ENCODE measurements at places on chromosomes 6 and 20.
A peak's percentile ranks its signal among the peaks of the same experiment; 100 is the strongest.

GRCh38 chr20:10758446-10758845, 84.6 kb upstream of the JAG1 start:
- no peak overlapping the region for H3K27ac ChIP-seq
- no peaks in the 10 kb centered on the region for H3K36me3 ChIP-seq
- no peaks in the 10 kb centered on the region for H3K27me3 ChIP-seq
- peaks cover 23% of the 10 kb centered on the region for H3K4me1 ChIP-seq

DNA sequence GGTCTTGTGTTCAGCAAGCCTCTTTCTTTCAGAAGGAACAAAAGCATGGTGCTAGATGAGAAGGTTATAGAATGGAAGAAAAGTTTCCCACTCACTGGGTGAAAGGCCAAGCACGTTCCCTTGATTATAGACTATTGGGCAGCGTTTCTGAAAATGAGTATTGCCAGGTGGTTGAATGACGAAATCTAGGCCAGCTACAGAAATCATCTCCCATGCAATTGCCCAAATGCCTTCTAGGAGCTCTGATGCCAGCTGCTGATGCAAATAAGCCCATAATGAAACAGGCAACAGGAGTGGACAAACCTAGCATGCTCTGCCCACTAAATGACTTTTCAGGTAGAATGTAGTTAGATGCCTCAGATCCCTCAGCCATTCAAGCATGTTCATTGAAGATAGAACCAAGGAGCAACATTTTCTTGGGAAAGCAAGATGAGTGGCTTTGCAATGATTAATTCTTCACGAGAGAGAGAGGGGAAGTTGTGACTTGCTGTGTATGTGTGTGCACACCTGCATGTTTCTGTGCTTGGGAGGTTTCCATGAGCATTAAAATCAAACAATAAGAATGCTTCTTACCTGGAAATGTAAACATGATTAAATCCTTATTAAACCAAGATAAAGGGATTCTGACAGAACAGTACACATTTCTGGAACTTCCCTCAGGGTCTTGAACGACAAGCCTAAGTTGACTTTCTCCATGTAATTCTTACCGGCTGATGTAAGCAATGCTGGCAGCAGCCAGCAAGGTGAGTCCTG, 43.6 kb downstream of the ADTRP start:
- no peak overlapping the region for H3K27ac ChIP-seq
- H3K36me3 ChIP-seq = no peaks in the 10 kb centered on the region
- H3K27me3 ChIP-seq = no peaks in the 10 kb centered on the region
- no peak overlapping the region for H3K4me3 ChIP-seq

DNA sequence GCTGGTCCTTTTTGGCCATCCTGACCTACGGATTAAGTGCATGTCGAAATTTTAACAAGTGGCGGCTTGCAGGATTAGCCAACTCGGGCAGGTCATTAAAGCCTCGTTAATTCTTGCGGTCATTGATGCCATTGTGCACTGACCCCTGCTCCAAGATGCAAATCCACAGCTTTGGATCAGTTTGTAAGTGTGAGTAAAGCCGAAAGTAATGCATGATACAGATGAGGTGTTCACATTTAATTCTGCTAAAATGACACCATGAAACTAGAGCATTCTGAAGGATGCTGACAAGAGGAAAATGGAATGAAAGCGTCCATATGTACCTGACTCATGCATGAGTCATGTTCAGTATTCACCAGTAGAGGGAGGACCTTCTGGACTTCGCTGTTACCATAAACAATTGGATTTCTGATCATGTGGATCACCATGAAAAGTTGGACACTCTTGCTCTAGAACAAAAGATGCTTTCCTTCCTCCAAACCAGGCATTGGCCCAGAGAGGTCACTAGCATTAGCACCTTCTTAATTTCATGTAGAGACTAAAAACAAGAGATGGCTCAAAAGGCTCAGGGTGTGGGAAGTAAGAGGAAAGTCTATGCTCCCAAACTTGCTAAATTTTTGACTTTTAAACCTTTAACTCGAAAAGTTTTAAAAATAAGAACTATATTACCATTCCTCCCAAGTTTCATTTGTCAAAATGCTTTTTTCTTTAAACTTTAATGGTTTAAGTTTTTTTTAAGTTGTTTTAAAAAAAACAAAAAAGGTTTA, 48.0 kb downstream of the MUC22 start:
- no peak overlapping the region for H3K4me3 ChIP-seq
- peak overlapping the region; percentile 61 for H3K27ac ChIP-seq
- no peaks in the 10 kb centered on the region for H3K36me3 ChIP-seq
- peak; percentile 97 for DNase-seq
- H3K4me1 ChIP-seq = peaks cover 14% of the 10 kb centered on the region

GRCh38 chr6:37319156-37319555, 34.6 kb upstream of the RNF8 start:
- H3K36me3 ChIP-seq = peaks cover 39% of the 10 kb centered on the region
- no peak overlapping the region for H3K27ac ChIP-seq

DNA sequence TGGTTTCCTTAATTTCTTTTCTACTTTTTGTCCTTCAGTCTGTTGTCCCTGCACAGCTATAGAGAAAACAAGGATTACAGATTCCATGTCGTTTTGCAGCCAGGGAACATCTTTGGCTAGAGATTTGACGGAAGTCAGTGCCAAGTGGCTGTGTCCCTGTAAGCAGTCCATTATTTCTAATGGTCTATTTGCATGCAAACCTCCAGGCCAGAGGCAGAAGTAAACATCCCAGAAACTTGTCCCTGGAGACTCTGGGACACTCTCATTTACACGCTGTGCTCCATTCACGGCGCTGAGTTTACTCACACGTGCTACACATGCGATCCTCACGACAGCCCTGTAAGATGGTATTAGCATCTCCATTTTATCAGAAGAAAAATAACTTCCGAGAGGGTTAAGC, 355.5 kb downstream of the PRKN start:
- no peaks in the 10 kb centered on the region for H3K27me3 ChIP-seq
- H3K36me3 ChIP-seq = no peaks in the 10 kb centered on the region

GRCh38 chr20:18321976-18322950, 33.9 kb downstream of the ZNF133 start:
- no peak overlapping the region for H3K4me3 ChIP-seq
- DNase-seq = no peak
- no peaks in the 10 kb centered on the region for H3K27me3 ChIP-seq
- H3K36me3 ChIP-seq = peaks cover 3% of the 10 kb centered on the region
- H3K27ac ChIP-seq = no peak overlapping the region

DNA sequence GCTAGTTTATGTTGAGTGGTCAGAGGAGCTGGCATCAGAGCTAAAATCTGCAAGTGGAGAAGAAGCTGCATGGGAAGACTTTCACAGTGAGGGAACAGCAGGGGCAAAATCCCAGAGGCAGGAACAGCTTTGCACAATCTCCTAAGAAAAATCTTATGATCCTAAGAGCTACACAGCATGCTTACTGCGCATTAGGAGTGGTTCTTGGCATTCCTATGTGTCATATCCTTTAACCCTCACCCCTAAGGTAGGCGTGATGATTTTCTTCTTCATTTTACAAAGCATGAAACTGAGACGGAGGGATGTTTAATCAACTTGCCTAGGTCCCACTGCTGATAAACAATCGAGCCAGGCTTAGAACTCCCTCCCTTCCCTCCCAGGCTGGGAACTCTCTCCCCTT, 313.6 kb upstream of the SULF2 start:
- peaks cover 5% of the 10 kb centered on the region for H3K4me1 ChIP-seq
- DNase-seq = peak; percentile 45
- no peaks in the 10 kb centered on the region for H3K27me3 ChIP-seq
- H3K4me3 ChIP-seq = no peak overlapping the region

GRCh38 chr20:59230385-59230784, 66.8 kb downstream of the ZNF831 start:
- no peaks in the 10 kb centered on the region for H3K36me3 ChIP-seq
- H3K27me3 ChIP-seq = peaks cover 3% of the 10 kb centered on the region
- no peak overlapping the region for H3K27ac ChIP-seq
- DNase-seq = no peak
- no peak overlapping the region for H3K4me3 ChIP-seq

GRCh38 chr6:111832833-111833418, 40.3 kb downstream of the FYN start:
- H3K4me1 ChIP-seq = peaks cover 9% of the 10 kb centered on the region
- no peaks in the 10 kb centered on the region for H3K27me3 ChIP-seq
- no peak for DNase-seq
- H3K27ac ChIP-seq = no peak overlapping the region
- no peaks in the 10 kb centered on the region for H3K36me3 ChIP-seq

GRCh38 chr6:135972586-135972985, 121.1 kb downstream of the PDE7B start:
- H3K4me1 ChIP-seq = no peaks in the 10 kb centered on the region
- H3K27ac ChIP-seq = no peak overlapping the region
- no peak for DNase-seq
- no peaks in the 10 kb centered on the region for H3K27me3 ChIP-seq

- H3K4me3 ChIP-seq = no peak overlapping the region
- no peak for DNase-seq
- H3K27me3 ChIP-seq = no peaks in the 10 kb centered on the region
- no peaks in the 10 kb centered on the region for H3K36me3 ChIP-seq
- no peak overlapping the region for H3K27ac ChIP-seq
Observed at GRCh38 chr6:164150232-164150631, 735.7 kb downstream of the QKI start.

DNA sequence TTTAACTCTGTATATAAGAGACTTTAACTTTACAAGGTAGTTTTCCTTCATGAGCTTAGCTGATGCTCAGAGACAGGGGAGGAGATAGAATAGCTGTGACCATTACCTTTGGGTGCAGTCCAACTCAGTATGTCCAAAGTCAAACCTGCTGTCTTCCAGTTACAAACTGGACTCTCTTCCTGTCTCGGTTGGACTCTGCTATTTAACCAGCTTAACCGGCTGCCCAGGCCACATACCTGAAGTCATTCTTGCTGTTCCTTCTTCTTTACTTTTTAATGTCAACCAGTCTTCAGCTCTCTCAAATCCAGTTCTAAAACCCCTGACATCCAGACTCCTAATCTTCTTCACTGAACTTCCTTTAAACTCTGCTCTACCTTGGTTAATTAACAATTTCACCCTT, 138.3 kb upstream of the TSHZ2 start:
- H3K4me1 ChIP-seq = no peaks in the 10 kb centered on the region
- H3K27me3 ChIP-seq = no peaks in the 10 kb centered on the region
- no peak for DNase-seq
- no peak overlapping the region for H3K27ac ChIP-seq
- no peaks in the 10 kb centered on the region for H3K36me3 ChIP-seq

- H3K4me1 ChIP-seq = peaks cover 4% of the 10 kb centered on the region
- peaks cover 29% of the 10 kb centered on the region for H3K27me3 ChIP-seq
- H3K4me3 ChIP-seq = no peak overlapping the region
- H3K27ac ChIP-seq = no peak overlapping the region
Observed at GRCh38 chr6:150029749-150030148, 4.4 kb upstream of the RAET1L start.

GRCh38 chr20:45965169-45966002, 6.6 kb downstream of the ZNF335 start:
- no peaks in the 10 kb centered on the region for H3K27me3 ChIP-seq
- no peak overlapping the region for H3K4me3 ChIP-seq
- no peak overlapping the region for H3K27ac ChIP-seq
- peaks cover 26% of the 10 kb centered on the region for H3K4me1 ChIP-seq
- H3K36me3 ChIP-seq = peaks cover 61% of the 10 kb centered on the region
- no peak for DNase-seq

DNA sequence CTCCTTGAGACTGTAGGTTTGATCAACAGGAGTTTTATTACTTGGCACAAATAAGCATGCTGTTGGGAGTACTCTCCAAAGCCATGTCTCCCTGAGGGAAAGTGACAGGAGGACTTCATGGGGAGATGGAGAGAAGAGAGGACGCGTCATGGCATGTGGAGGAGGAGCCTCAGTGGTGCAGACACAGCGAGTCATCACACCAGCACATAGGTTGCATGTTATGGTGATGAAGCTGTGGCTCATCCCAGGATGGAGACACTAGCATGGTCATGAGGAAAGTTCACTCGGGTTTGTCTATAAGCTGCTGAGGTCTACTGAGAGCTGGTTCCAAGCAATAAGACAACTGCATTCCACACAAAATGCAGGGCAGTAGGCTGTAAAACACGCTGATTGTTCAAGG, 13.2 kb upstream of the SSTR4 start:
- H3K36me3 ChIP-seq = no peaks in the 10 kb centered on the region
- no peaks in the 10 kb centered on the region for H3K27me3 ChIP-seq
- DNase-seq = no peak
- H3K4me3 ChIP-seq = no peak overlapping the region
- no peaks in the 10 kb centered on the region for H3K4me1 ChIP-seq
- no peak overlapping the region for H3K27ac ChIP-seq

DNA sequence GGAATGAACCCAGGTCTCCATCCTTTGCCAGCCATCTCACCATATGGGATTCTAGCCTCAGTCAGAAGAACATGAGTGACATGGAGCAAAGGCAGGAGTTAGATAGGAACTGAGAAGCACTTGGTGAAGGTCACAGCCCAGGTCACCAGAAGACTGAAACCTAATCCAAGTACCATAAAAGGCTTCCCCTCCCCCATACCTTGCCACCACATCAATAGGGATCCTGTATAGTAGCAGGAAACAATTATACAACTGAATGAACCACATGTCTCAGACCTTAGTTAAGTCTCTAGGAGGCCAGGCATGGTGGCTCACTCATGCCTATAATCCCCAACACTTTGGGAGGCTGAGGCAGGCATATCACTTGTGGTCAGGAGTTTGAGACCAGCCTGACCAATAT, 49.6 kb downstream of the KIZ start:
- H3K27me3 ChIP-seq = no peaks in the 10 kb centered on the region
- no peaks in the 10 kb centered on the region for H3K36me3 ChIP-seq
- no peak for DNase-seq
- H3K4me3 ChIP-seq = no peak overlapping the region
- no peak overlapping the region for H3K27ac ChIP-seq

GRCh38 chr6:70839286-70840266, 117.3 kb downstream of the B3GAT2 start:
- no peaks in the 10 kb centered on the region for H3K27me3 ChIP-seq
- no peaks in the 10 kb centered on the region for H3K4me1 ChIP-seq

- no peaks in the 10 kb centered on the region for H3K36me3 ChIP-seq
- peak; percentile 92 for DNase-seq
- no peak overlapping the region for H3K4me3 ChIP-seq
- H3K27ac ChIP-seq = peak overlapping the region; percentile 40
Observed at GRCh38 chr6:144331491-144331969, 46.4 kb downstream of the UTRN start.

- peak; percentile 45 for DNase-seq
- peak within 1 kb of the TSS; percentile 14 for H3K27ac ChIP-seq
- H3K36me3 ChIP-seq = no peaks in the 10 kb centered on the region
- no peaks in the 10 kb centered on the region for H3K27me3 ChIP-seq
- peak within 1 kb of the TSS; percentile 76 for H3K4me3 ChIP-seq
Observed at GRCh38 chr6:83065511-83066192, at the start of gene UBE3D. TSS of gene UBE3D (minus strand) at chr6:83065841. CDS start at chr6:83065718, 123 bp downstream.

DNA sequence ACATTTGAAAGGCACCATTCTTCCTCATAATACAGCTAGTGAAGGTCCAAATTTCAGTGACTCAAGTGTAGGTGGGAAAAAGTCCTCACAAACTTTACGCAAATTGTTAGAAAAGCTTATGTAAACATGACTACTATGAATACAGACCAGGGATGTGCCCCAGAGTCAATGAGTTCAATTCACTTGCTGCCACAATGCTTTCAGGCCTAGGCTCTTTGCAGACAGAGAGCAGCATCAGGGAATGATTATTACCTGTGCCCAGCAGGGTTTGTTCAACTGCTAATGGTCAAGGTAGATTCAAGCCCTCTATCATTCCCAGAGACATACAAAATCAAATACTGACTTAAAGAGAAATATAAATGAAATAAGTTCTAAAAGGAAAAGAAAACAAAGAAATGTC, 84.0 kb downstream of the LAMA2 start:
- no peaks in the 10 kb centered on the region for H3K27me3 ChIP-seq
- no peaks in the 10 kb centered on the region for H3K4me1 ChIP-seq
- H3K4me3 ChIP-seq = no peak overlapping the region

GRCh38 chr20:25339608-25340007, 51.0 kb downstream of the ABHD12 start:
- H3K4me1 ChIP-seq = no peaks in the 10 kb centered on the region
- H3K27ac ChIP-seq = no peak overlapping the region
- H3K4me3 ChIP-seq = no peak overlapping the region
- H3K27me3 ChIP-seq = no peaks in the 10 kb centered on the region
- no peak for DNase-seq
